ENCODE measurements at places on chromosomes 7 and 10.

GRCh38 chr7:47670729-47671128 is 88.8 kb upstream of the TNS3 start:
- DNase-seq: no peak

GRCh38 chr10:63603709-63604445 is 82.7 kb downstream of the REEP3 start:
- no peak for DNase-seq

DNA sequence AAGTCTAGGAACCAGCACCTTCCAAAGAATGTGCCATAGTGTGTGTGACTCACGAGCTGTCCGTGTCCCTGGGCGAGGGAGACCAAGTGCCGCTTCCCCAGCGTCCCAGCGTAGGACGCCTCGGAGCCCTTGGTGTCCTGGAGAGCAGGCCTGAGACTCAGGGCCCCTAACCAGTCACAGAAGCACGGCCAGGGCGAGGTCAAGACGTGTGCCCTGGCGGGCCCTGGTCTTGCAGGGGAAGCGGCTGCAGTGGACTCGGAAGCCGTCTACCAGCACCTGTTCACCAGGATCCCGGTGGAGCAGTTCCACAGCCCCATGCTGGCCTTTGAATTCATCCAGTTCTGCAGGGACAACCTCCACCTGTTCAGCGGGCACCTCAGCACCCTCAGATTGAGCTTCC is 10.6 kb downstream of the AP5Z1 start:
- no peak for DNase-seq

DNA sequence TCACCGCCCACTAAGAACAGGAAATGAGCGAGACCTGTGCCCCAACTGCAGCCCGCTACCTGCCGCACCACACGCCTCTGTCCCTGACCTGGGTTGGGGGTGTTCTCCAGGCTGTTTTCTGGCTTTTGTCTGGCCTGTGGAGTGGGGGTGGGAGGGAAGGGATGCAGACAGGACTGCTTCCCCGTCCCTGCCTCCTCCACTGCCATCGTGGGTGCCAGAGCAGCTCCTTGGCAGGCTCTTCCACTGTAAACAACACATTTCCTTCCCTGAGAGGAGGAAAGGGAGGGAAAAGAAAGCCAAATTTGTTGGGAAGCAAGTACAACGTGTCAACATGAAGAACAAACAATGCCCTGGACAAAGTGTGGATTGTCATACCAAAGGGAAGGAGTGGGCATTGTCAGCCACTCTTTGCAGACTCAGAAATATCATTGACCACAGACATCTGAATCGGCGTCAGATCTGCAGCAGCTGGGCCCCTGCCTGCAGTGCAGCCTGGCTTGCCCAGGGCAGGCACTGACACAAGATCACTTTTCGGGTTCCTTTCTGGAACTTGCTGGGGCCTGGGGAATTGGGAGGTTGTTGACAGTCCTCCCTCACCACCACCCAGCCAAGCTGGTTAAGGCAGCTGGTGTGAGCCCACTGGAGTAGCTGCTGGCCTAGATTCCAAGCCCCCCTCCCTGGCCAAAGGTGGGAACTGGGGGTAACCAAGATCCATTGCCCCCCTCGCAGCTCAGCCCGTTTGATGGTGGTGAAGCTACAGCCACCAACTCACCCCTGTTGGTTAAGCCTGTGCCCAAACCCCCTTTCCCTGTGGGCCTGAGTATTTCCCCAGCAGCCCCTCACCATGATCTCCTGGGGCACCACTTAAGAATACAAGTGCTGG is 22.6 kb upstream of the TRIM8 start:
- no peak for DNase-seq

DNA sequence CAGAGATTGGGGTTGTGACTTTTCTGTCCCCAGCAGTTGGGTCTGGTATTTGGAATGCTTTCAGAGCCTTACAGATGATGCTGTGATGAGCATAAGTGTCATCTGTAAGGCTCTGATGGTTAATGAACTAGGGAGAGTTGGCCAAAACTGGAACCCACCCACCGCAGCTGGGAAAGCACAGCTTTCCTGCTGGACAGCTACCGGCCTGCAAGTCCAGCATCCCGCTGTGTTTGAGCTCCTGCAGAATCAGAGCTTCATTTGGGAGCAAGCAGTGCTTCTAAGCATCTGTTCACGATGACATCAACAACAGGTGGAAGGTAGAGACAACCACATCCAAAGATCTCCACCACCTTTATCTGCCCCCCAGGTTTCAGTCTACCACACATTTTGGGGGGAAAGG is 11.7 kb downstream of the UCN3 start:
- DNase-seq: no peak

DNA sequence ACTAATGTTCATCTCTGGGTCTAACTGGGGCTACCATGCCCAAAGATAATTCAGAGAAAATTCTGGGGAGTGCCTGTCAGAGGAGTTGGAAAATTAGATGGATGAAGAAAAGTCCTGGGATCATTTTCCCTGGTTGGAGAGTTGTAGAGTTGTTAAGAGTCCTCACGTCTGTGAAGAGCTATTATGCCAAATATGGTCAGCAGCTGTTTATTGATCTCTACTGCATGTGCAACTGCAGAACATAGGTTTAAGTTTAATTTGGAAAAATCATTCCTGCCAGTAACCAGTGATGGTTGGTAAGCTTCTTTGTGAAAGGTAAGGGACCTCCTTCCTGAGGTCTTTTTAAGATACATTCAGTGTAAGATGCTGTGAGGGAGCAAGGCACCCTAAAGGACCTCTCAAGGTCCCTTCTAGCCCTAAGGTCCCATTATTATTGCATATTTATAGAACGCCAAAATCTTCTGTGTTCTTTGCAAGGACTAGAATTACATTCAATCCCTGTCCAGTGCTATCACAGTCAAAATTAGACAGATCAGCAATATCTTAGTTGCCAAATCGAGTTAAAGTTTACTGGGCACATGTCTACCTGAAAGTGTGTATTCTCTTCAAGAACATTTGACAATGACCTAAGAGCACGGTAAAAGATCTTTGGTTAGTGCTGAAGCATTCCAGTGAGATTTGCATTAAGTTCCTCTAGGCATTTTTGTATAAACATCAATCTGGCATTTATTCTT is 62.7 kb downstream of the VTI1A start:
- no peak for DNase-seq

GRCh38 chr7:82319674-82320118 is 123.9 kb downstream of the CACNA2D1 start:
- no peak for DNase-seq

GRCh38 chr10:133039107-133039802 is 48.5 kb upstream of the ADGRA1 start:
- no peak for DNase-seq

- DNase-seq: no peak
Measured at GRCh38 chr10:108323274-108323798, 1158.8 kb upstream of the SORCS1 start.

DNA sequence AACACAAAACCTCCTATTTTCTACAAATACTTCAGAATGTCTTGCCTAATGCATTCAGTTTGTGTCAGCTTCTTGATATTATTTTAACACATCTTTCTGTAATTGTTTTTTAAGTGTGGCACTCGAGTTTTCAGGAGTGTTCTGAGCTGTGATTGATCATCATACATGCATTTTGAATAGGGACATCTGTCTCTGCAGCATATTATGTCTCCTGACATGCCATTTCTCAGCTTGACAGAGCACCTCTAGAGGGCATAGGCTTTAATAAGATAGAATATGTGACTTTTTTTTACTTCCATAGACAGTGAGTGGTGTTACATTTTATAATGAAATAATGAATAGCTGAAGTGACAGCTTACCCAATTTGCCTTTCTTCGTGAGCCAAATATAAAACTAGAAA is 219.2 kb upstream of the HDAC9 start:
- DNase-seq: no peak

- DNase-seq: no peak
Measured at GRCh38 chr7:14637968-14638367, 264.6 kb downstream of the DGKB start.

DNA sequence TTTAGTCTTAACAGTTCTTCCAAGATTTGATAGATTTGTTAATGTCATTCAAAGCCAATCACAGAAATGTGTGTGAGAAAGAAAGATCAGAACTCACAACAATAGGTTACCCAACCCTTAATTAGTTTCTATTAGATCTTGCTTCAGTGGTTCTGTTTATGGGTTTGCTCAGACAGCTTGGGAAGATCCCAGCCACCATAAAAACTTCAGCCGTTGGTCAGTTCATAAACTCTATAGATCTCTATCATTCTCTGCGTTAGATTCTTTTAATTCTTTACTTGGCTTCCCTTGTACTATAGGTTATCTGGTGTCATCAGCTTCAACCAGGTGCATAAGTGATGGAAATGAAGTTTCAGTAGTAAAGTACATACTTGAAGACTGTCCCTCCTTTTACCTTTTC is 54.4 kb downstream of the ZNF277 start:
- no peak for DNase-seq

GRCh38 chr10:80068270-80068669 is 10.2 kb upstream of the TMEM254 start:
- DNase-seq: no peak

- no peak for DNase-seq
Measured at GRCh38 chr10:3468919-3469638, 296.5 kb upstream of the PITRM1 start.

GRCh38 chr7:24436131-24436920 is 136.9 kb upstream of the PALS2 start:
- no peak for DNase-seq

DNA sequence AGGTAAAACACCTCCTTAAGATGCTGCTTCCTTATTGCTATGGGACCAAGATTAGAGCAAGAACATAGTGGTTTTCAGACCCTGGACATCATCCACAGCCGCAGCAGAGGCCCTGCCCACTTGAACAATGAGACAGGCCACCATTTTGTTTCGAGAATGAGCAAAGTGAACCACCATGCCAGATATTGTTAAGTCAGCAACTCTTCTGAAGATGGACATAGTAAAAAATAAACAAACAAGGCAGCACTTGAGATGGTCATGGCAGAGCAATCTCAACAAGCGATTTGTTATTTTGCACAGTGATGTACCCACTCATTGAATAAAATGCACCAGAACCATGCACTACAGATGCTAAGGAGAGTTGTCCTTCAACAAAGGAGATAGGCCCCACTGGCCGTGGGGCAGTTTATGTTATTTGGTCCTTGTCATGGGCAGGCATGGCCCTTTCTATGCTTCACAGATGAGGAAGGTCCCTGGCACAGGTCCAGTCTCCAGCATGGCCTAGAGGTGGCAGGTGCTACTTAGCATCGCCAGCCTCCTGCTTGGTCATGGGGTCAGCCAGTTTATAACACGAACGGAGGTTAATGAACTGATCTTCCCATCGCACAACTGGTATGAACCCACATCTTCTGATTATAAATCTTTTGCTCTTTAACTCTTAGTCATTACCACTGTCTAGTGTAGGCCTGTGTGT is 44.1 kb downstream of the IKZF1 start:
- DNase-seq: no peak

DNA sequence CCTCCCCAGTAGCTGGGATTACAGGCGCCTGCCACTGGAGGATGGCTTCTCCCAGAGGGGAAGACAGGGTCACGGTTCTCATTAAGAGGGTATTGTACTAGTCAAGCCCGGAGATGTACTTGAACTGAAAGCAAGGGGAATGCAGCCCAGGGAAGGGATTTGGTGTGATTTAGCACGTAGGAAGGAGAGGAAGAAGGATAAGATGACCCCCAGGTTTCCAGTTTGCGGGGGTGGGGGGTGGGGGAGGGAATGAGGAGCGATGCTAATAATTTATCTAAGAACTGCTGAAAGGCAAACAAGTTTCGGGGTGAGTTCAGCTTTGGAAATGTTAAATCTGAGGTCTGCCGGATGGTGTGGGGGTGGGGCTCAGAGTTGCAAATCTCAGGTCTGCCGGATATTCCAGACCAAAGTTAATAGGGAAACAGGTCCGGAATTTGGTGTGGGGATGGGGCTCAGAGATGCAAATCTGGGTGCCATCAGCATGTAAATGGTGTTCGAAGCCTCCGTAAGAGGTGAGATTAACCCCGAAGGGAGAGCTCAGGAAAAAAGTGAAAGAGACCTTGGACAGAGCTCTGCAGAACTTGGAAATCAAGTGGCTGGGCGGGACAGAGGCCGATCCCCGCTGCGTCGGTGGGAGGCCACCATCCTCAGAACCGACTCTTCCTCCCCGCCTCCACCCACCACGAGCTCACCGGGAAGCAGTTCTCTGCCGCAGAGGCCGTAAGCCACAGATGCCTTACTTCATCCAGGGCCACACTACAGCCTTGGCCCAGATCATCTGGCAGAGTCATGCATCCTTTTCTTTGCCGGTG is 1.6 kb upstream of the SEPHS1 start:
- DNase-seq: peak; percentile 78

- DNase-seq: no peak
Measured at GRCh38 chr7:77691892-77692491, 4.3 kb upstream of the RSBN1L start.

- DNase-seq: no peak
Measured at GRCh38 chr10:32246685-32247084, 100.3 kb downstream of the EPC1 start.

- DNase-seq: no peak
Measured at GRCh38 chr7:111660478-111660877, 98.2 kb upstream of the IMMP2L start.

DNA sequence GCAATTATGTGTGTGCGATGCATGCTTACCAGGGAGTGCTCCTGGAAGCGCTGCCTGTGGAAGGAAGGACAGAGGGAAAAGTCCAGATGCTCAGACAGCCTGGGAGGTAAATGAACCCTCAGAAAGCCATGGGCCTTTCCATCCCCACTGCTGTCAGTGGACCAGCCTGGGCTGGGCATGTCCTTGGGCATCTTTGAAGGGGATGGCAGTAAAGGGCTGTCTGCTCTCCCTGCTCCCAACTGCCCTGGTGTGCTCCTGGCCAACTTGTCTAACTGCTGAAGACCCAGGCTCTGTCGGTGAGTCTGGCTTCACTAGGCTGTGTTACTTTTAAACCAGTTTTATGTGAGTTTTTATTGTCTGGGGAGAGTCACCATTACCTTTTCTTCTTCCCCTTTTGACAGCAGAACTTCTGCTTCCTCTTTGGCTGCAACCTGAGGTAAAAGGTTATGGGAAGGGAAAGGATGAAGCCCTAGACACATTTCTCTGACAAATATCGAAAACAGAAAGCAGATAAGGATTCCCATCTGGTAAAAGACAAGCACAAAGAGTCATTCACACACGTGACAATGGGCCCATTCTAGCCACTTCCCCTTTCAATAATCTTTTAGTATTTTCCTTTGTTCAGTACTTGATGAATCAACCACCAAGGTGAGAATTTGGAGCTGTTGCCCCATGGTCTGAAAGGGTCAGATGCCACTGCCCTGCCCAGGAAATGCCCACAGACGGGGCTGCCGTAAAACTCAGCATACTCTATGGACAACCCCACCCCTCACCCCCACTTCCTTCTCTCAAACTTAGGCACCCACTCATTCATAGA is 27.6 kb upstream of the PIK3AP1 start:
- DNase-seq: no peak

- no peak for DNase-seq
Measured at GRCh38 chr7:157792241-157793086, 455.7 kb downstream of the DNAJB6 start.

- DNase-seq: no peak
Measured at GRCh38 chr10:11207560-11207844, 189.8 kb downstream of the CELF2 start.

GRCh38 chr7:15855525-15856109 is 169.1 kb upstream of the MEOX2 start:
- no peak for DNase-seq
